A172 (cell line): ENCODE measurements at places on chromosomes 3 and 15. TPM values are rescaled to one million over a fixed set of nuclear protein-coding genes. Genes with fewer than 3 reads are reported as not detected.
A peak's percentile ranks its signal among the peaks of the same experiment; 100 is the strongest.

DNA sequence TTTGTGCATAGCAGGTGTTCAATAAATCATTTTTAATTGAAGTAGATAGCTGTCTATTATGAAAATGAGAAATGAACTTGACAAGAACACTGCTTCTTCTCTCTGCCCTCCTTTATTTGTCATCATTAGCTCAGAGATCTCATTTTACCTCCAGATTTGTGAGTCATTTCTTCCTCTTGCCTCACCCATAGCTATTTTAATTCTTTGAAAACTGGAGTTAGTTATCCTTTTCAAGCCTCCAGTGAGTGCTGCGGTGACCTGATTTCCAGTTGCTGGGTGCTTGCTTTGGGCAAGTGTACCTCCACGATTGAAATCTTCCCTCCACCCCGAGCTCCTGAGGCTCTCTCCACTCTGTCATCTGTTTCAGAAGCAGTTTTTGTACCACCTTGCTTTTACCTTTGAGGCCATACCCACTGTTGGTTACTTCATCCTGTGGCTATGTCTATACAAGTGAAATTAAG is 114.6 kb downstream of the NFKBIZ start:
- DNase-seq: peak; percentile 57

DNA sequence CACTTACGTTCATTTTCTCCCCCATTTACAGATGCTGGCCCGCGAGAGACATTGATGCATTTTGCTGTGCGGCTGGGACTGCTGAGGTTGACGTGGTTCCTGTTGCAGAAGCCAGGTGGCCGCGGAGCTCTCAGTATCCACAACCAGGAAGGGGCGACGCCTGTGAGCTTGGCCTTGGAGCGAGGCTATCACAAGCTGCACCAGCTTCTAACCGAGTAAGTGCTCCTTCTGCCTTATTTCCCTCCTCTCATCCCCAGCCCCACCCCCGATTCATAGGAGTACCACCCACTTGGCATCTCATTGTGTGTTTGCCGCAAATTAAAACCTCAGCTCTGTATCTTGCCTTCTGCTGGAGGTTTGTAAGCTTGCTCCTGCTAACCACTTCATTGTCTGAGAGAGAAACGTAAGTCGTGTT is 163.3 kb downstream of the AKAP13 start:
- DNase-seq: no peak

DNA sequence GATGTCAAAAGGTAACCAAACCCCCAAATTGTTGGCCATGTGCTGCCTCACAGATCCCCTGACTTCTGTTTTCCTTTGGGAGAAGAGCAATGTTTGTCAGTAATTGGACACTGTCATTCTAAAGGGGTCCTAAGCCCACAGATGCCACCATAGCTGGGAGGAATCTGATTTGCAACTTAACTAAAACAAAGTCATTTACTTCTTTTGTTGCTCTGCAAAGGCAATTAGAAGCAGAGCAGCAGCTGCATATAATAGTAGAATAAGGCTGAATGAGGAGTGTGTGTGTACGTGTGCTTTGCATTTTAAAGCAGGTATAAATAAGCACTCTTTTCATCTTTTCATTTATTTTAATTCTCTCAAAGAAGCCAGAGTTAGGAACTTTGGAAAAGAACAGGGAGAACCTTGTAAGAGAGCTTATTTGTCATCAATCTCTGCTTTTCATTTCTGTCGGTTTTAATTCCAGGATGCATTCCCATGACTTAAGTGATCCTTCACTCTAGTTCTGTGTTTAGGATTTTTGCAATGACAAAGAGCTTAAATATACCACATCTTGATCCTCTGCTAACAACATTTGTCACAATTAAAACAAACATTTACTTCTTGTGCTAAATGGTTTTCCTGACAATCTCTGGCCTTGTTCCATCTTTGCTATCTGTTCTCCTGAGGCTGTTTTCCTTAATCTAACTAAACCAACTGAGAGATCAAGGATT is 530.2 kb upstream of the CBLB start:
- no peak for DNase-seq

Gene ZCWPW2
- not detected in 2 replicates for total RNA-seq

Gene MCTP2
- not detected in 2 replicates for total RNA-seq
